ENCODE measurements at places on chromosomes 11 and 22.

DNA sequence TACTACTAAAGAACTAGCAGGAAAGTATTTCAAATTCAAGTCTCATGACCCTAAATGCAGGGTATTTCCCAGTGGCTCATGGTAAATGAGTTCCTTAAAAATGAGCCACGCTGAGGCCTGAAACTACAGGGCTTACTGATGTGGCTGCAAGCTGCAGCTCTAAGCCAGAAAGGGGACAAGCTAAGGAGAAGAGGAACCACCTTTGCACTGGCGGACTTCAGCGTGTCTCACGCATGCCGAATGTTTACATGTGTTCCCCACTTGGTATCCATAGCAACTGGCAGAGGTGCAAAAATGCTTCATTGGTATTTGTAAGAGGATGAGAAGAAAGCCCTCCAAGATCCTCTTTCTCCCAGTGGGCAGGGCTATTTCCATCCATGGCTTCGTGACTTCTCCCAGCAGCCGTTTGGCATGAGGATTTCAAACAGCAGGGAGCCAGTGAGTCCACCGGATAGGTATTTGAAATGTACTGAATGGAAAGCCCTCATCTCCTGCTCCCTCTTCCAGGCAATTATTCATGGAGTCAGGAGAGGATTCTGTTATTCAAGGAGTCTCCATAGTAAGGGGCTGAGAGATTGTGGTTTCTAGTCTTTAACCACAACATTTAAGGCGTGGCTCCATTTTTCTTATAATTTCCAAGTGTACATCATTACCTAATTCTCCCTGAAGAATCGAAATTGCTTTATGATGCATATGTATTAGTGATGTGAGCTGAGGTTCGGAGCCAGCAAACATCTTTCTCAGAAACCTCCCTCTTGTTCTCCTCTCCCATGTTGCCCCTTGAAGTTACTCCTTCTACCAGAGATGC, 55.3 kb upstream of the CD44 start:
- DNase-seq: peak; percentile 39

GRCh38 chr11:107770551-107770951, 58.7 kb upstream of the SLN start:
- DNase-seq: no peak

DNA sequence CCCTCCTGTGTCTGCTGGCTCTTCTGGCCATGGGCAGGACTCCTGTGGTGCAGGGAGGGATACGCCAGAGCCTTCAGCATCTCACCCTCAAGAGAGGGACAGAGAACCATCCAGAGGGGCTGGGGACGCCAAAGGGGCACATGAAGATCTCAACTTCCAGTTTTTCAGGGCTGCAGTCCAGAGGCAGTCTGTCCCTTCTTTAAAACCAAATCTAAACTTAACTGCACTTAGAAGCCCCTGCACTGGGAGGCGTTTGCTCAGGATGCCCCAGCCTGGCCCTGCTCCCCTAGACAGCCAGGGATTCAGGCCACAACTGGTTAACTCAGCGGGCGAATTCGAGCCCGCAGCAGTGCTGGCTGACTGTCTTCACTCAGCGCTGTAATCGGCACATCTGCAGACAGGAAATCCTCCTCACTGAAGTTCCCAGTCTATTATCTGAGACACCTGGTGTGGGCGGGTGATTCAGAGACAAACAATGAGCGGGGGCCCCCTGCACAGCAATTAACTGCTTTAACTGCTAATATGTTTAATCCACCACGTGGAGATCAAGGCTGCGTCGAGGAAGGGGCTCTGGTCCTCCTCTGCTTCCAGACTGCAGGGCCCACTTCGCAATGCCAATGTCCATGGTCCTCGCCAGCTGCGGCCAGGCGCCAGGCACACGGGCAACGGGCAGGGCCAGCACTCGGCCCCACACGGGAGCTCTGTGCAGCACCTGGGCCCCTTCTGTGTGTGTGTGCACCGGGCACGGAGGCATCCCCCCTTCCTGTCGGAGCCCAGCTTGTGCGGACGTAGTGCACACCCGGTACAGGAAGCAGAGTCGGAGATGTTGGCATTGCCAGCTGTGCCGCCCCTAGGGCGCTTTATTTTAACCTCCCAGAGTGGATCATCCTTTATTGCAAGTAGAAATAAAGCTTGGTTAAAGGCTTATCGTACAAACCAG, 36.9 kb upstream of the GNB1L start:
- DNase-seq: no peak

- DNase-seq: no peak
Observed at GRCh38 chr11:18936002-18936673, 3.1 kb downstream of the MRGPRX1 start.

GRCh38 chr11:75096456-75097172, at the start of gene OR2AT4:
Gene OR2AT4, minus strand, starts transcription at chr11:75096876.
- no peak for DNase-seq

GRCh38 chr11:65128182-65129145, 5.9 kb downstream of the SYVN1 start:
- DNase-seq: no peak

All from renal pelvis (tissue), 12 donors.